ENCODE measurements at places on chromosomes 6 and 20.

GRCh38 chr6:11358904-11359830 is 126.7 kb upstream of the NEDD9 start:
- DNase-seq = no peak

GRCh38 chr20:52269321-52269720 is 77.7 kb upstream of the ZFP64 start:
- no peak for DNase-seq

GRCh38 chr20:23228912-23229311 is 121.7 kb upstream of the NXT1 start:
- no peak for DNase-seq

DNA sequence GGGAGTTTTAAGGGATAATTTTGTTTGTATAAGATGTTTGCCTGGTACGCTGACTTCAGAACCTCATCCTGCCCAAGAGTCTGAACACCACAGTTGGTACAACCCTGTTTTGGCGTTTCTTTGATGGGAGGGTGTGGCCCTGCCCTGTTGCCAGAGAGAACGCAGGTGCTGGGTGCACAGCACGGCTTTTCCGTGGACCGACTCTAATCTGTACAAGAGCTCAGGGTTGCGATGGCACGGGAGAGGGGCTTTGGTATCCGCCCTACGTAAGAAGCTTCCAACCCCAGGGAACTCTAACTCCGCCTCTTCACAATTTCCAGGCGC is 1.3 kb downstream of the CYP24A1 start:
- no peak for DNase-seq

GRCh38 chr6:167849846-167850459 is 23.2 kb downstream of the AFDN start:
- DNase-seq = peak; percentile 89

DNA sequence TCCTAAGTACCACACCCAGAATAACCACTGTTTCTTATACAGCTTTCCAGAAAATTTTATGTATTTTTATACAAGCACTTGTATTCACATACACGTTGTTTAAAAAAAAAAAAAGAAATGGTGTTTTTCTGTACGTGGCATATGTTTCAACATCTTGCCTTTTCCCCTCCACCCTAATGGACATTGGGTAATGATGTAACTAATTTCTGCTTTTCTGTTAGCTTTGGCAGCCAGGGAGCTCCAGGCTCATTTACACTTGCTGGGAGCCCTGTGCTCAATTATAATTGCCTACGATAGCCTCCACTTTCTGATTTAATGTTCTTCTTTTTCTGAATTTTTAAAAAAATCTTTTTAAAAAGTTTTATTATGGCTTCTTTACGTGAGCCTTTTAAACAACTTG is 352.4 kb downstream of the UTRN start:
- no peak for DNase-seq

- DNase-seq = no peak
Observed at GRCh38 chr6:12170351-12171092, 119.6 kb upstream of the EDN1 start.

DNA sequence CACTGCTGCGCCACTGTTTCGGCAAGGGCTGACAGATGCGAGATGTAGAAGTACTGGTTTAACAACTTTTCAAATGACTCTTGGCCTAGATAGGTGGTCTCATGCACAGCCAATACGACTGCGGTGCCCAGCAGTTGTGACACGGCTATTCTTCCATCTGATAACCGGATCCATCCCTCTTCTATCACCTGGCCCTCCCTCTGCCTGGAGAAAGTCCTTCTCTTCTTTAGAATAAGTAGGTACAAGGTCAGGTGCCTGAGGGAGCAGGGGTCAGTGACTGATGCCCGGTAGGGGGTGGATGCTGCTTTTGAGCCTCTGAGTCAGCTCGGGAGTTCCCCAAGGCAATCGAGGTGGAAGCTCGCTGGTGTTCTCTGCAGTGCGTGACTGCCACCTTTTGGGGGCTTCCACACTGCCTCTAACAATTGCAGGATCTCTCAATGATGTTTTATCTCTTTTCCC is 166.8 kb upstream of the GRIK2 start:
- peak; percentile 77 for DNase-seq

DNA sequence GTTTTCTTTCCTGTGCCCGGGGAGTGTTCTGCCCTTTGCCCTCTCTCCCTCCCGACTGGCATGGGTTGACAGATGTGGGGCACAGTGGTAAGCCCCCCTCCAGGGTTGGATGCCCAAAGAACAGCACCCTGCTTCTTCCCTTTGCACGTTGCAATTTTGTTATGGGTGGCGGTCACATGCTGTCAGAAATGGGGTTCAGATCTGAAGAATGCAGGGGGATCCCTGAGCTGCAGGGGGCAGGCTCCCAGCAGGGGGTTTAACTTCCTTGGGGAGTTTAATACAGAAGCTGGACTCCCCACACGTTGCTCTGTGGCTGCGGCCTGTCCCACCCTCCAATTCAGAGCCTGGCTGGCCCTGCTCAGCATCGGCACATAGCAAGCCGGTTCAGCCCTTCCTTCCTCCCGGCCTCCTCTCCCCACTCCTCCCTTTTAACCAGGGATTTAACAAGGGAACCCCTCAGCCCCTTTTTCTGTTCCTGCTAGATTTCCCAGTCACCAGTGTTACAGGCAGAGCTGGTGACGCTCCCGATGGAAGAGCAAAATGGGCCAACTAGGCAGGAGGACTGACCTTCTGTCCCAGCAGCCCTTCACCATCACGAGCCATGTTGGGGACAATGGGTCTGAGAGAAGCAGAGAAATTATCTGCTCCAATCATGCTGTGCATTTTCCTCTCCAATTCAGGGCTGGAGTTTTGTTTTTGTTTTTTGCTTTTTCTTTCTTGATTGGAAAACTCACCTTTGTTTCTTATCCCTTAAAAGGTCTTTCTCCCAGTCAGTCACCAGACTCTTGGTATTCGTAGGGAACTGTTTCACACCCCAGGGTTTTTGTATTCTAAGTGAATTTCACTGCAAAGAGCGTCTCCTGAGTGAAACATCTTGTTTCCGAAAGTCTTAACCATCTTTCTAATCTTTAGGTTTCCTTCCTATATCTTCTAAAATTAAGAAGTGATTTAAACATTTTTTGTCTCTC is 6.8 kb downstream of the FOXF2 start:
- no peak for DNase-seq

- DNase-seq = no peak
Observed at GRCh38 chr20:57384486-57384885, 6.7 kb upstream of the RBM38 start.

- no peak for DNase-seq
Observed at GRCh38 chr6:35718911-35719381, 17.9 kb upstream of the ARMC12 start.

DNA sequence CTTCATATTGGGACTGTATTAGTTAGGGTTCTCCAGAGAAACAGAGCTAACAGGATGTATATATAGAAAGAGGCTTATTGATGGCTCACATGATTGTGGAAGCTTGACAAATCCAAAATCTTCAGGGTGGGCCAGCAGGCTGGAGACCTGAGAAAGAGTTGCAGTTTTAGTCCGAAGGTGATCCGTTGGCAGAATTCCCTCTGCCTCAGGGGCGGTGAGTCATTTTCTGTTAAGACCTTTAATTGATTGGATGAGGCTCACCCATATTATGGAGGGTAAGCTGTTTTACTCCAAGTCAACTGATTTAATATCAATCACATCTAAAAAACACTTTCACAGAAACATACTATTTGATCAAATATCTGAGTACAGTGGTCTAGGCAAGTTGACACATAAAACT is 113.6 kb downstream of the FLRT3 start:
- no peak for DNase-seq

GRCh38 chr20:61684583-61685235 is 381.0 kb downstream of the TAF4 start:
- no peak for DNase-seq

DNA sequence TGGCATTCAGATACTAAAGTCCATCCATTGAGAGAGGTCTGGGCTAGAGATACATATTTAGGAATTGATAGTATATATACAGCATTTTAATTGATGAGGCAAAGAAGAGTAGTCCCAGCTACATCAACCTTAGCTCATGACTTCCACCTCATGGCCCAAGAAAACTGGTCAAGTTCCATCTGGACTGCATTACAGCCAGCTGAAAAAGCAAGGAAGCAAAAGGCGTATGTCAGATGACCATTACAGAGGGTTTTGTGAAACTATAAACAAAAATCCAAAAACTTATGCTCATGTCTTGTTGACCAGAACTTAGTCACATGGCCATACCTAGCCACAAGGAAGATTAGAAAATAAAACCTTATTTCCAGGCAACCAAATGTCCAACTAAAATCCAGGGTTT is 46.8 kb upstream of the RNF146 start:
- no peak for DNase-seq

DNA sequence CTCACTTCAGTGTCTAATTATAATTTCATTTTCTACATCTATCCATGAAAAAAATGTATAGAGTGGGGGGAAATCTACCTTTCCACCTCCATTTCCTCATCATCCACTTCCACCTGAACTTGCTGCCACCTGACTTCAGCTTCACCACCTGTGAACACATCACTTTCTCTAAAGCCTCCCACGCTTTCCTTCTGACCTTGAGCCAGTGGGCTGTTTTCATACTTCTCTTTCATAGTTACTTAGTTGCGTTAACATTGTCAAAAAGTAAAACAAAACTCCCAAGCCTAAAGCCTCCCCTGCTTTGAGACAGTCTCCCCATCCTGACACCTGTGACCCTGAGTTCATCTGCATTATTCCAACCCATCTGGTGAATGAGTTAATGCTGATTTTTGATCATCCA is 47.3 kb downstream of the KLHL31 start:
- no peak for DNase-seq

DNA sequence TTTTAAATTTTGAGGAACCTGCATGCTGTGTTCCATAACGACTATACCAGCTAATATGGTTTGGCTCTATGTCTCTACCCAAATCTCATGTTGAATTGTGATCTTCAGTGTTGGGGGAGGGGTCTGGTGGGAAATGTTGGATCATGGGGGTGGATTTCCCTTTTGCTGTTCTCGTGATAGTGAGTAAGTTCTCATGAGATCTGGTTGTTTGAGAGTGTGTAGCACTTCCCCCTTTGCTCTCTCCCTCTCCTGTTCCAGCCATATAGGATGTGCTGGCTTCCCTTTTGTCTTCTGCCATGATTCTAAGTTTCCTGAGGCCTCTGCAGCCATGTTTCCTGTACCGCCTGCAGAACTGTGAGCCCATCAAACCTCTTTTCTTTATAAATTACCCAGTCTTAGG is 61.8 kb upstream of the NEDD9 start:
- DNase-seq = no peak

- peak; percentile 45 for DNase-seq
Observed at GRCh38 chr6:24583463-24584381, 62.3 kb downstream of the KIAA0319 start.

GRCh38 chr6:27545271-27546046 is 72.6 kb upstream of the ZNF184 start:
- DNase-seq = no peak

- DNase-seq = peak; percentile 65
Observed at GRCh38 chr20:39264506-39265172, 302.5 kb downstream of the DHX35 start.

GRCh38 chr6:151722342-151722741 is 85.1 kb upstream of the ESR1 start:
- no peak for DNase-seq

DNA sequence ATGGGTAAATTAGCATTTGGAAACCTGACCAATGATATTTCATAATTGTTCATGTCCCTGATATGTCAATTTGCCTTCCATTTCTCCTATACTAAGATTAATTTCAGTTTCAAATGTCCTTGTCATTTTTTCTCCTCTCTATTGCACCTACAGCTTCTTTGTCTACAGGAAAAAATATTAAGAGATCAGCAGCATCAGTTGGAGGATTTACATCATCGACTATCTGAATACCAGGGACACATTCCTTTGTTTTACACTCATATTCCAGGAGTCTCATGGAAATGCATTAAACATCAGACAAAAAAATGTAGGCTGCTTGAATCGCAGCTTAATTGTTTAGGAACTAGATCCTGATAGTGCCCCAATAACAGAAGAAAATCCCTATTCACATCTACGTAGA is 188.2 kb downstream of the PRKN start:
- no peak for DNase-seq

DNA sequence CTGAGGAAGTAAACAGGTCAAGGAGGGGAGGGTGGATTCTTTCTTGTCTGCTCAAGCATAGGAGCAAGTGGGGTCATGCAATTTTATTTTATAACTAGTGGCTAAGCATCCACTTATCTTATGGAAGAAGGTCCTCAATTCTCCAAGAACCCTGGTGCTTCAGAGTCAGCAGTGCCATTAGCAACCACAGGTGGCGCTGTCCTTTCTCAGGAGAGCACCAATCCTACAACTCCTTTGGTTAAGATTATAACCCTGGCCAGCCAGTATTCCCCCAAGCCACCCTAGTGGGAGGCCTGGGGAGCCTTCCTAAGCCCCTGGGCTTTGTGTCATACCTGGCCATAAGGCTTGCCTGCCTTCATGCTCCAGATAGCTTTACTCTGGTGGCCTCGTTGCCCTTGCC is 60.7 kb downstream of the PCSK2 start:
- DNase-seq = no peak

DNA sequence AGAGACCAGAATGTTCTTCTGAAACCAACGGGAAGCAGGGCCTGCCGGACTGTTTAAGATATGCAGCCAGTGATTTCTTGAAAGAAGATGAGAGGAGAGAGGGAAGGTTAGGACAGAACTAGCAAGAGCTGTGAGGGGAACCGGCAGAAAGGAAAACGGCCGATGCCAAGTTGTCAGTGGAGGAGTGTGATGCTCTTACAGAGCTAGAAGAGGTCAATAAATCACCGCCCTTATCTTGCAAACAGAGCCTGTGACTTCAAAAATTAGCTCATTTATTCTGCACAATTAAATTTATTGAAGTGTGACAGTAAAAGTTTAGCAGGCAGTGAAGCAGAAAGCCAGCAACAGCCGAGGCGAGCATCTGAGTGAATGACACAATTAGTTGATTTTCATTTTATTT is 509.5 kb upstream of the ID4 start:
- no peak for DNase-seq

- DNase-seq = no peak
Observed at GRCh38 chr6:116111552-116112528, 11.2 kb downstream of the NT5DC1 start.

GRCh38 chr6:73058736-73059135 is 166.6 kb downstream of the KHDC1L start:
- no peak for DNase-seq

All from iPS DF 19.7 (cell line).